ENCODE measurements at places on chromosomes 6 and 20.

- no peak for DNase-seq
These were observed 67.9 kb downstream of the ZHX3 start for GRCh38 chr20:41249411-41250281.

DNA sequence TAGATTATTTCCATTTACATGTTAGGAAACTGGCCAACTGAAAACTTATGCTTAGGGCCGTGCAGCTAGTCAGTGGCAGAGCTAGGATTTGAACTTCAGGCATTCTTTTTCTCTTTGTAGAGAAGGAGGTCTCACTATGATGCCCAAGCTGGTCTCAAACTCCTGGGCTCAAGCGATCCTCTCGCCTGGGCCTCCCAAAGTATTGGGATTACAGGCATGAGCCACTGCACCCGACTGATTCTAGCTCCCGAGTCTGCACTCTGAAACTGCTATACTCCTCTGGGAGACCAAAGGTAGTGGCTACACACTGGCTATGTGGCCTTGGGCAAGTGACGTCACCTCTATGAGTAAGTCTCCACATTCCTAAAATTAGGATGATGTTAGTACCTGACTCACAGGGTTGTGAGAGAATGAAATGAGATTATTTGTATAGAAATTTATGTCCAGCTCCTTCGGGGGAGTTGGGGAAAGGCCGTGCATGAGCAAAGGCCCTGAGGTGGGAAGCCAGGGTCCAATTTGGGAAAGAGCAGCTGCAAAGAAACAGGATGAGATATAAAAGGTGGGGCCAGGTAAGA lies 6.4 kb downstream of the PLTP start:
- no peak for DNase-seq

DNA sequence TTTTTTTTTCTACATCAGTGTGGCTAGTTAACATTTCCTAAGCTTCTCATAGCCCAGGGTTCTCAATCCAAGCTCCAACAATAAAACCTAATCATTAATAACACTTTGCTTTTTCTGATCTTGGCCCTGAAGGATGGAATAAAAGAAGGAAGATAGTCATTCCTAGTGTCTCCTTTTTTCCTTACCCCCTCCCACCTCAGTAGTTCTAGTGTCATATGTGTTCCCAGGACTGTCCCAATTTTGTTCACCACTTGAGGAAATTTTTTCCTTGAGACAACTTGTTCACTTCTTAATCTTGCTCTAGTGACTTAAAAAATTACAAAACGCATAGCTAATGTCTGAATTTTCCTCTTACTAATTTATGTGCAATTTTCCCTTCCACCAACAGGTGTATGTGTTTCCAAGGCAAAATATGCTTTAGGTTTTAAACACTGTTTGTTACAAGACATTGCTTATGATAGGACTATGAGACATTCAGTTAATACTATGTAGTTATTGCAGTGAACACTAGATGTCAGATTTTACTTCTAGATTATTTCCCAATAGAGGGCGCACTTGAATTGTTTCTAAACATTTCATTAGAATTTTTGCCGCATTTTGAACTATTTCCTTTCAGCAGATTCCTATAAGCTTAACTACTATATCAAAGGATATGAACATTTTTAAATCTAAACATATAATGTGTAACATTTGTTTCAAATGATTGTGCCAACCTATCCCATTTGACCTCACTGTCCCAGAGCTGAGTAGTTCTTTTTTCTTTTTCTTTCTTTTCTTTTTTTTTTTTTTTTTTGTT lies 18.5 kb upstream of the C6orf141 start:
- DNase-seq, result no peak

DNA sequence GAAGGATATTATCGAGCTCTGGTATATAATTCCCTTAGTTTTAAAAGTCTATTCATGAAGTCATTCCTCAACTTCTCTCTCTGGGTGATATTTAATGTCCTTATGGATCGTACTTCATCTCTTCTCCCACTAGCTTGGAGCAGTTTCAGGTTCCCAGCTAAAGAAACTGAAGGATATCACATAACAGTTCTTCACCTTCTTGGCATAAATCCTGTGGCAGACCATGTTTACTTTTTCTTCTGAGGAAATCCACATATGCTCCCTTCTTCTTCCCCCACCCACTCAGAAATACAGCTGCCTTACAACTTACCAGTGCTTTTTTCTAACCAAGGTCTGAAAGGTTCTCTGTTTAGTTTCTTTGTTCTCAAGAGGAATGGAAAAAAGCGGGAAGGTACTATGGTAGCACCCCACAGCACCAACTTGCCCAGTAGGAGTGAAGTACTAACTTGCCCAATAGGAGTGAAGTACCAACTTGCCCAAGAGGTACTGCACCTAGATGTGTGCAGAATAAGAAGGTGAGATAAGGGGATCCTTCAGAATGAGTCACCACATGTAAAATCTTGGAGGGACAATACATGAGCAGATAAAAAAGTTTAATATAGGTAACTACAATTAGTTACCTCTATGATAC lies 53.1 kb downstream of the TSPYL4 start:
- no peak for DNase-seq

- DNase-seq, result no peak
These were observed 13.3 kb upstream of the RHAG start for GRCh38 chr6:49649988-49650387.

DNA sequence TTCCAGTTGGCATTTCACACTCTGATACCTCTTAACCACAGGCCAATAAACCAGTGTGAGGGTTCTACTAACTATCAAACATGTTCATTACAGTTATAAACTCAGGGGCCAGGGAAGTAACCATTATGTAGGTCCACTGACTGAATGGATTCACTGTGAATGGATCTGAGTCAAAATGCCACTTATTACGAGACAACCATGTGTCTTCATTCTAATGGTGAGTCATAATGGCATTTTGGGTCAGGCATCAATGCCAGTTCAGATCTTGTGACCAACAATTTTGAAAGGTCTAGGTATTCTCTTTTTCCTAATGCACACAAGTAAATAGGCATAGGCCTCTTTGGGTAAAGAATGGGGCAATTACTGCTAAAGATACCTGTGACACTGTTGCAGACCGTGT lies 112.2 kb upstream of the HEY2 start:
- no peak for DNase-seq

GRCh38 chr6:14983599-14984518 lies 262.0 kb upstream of the JARID2 start:
- DNase-seq, result no peak

DNA sequence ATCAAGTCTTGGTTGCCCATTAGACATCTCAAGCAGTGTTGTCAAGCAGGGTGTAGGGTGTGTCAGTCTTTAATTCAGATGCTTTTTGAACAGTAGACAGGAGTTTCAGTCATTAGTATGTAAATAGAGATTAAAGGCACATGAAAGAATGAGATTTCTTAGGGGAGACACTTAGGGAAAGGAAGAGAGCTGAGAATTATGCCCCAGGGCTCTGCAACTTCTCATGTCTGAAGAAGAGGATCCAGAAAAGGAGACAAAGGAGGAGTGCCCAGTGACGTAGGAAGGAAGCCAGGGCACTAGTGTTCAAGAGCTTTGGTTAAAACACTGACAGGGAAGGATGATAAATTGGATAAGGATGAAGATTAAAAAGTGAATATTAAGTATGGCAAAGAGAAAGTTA lies 569.7 kb downstream of the NKAIN2 start:
- no peak for DNase-seq

DNA sequence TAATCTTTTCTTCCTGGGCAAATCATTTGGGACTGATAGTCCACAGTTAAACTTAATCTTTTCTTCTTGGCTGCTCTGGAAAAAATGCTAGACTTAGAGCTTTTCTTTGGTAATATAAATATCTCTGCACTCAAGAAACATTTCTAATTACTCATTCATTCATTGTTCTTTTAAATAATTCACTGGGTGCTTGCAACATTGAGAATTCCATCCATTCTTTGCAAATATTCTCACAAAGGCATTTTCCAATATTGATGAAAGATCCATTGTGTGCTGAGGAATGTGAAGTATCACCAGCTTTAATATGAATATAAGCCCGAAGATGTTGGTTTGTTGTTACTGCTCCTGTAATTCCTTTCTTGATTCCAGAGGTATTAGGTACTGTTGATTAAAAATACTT lies 38.4 kb downstream of the AKAP7 start:
- no peak for DNase-seq

- no peak for DNase-seq
These were observed 21.4 kb downstream of the SUN5 start for GRCh38 chr20:32982617-32983458.

- DNase-seq, result no peak
These were observed 162.2 kb downstream of the GJA1 start for GRCh38 chr6:121597654-121598053.

DNA sequence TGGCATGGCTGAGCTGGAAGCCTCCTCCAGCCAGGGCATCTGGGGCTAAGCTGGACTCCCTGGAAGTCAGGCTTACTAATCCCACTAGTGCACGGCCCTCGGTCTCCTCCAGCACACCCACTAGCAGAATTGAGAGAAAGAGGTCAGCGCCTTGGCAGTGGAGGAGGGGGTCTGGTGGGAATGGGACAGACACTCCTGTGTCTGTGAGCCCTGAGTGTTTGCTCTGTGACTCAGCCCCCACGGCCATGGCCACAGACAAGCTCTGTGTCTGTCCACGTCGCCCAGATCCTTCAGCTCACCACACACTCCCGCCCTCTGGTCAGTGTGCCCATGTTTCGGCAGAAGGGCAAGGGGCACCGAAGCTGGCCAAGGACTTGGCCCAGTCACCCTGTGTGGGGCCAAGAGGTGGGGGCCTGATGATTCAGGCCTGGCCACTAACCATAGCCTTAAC lies 8.8 kb downstream of the MDFI start:
- no peak for DNase-seq

GRCh38 chr20:44731657-44732056 lies 14.0 kb upstream of the KCNK15 start:
- no peak for DNase-seq

DNA sequence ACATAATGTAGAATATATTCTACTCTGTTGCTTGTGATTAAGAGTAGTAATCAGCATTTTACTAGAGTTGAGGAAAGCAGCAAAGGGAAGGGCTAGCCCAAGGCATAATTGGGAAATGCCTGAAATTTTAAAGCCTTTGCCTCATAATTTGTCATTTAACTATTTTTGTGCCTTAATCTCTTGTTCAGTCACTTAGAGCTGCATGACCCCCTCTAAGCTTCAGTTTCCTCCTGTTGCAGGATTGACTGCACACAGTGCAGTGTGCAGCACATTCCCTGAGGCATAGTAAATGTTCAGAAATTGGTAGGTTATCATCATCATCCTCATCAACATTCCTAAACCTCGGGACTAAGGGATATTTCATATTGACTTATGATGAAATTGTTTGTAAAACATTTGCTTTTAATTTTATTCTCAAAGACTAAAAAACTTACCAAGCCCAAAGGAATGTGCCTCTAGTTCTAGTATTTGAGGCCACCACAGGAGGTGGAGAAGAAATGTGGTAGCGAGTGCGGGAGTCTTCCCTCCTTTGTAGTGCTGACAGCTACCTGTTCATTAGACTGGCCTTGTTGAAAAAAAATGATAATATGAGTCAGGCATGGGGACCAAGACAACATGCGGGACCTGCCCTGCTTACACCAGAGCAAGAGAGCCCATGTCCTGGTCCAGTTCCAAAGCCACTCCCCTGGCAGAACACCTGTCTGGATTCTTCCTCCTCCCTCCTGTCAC lies 14.8 kb upstream of the TENT5A start:
- no peak for DNase-seq

GRCh38 chr20:62739581-62740285 lies 31.1 kb downstream of the NTSR1 start:
- peak; percentile 48 for DNase-seq

GRCh38 chr20:18267815-18268214 lies 20.5 kb upstream of the ZNF133 start:
- DNase-seq, result no peak

- no peak for DNase-seq
These were observed 3.1 kb upstream of the INSM1 start for GRCh38 chr20:20364593-20365479.

DNA sequence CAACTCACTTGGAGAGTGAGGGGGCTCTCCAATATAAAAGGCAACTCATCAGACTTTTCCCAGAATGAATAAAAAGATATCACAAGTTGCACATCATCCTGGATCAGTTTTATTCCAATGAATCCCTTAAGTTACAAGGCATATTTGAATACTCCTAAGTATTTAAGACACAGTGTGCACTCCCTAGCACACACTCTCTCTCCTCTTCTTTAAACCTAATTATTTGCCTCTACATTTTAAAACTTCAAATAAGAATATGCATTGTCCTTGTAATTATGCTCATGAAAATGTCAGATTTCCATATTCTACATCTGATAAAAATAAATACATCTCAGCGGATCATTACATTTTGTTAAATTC lies 273.6 kb downstream of the ADGB start:
- DNase-seq, result no peak

DNA sequence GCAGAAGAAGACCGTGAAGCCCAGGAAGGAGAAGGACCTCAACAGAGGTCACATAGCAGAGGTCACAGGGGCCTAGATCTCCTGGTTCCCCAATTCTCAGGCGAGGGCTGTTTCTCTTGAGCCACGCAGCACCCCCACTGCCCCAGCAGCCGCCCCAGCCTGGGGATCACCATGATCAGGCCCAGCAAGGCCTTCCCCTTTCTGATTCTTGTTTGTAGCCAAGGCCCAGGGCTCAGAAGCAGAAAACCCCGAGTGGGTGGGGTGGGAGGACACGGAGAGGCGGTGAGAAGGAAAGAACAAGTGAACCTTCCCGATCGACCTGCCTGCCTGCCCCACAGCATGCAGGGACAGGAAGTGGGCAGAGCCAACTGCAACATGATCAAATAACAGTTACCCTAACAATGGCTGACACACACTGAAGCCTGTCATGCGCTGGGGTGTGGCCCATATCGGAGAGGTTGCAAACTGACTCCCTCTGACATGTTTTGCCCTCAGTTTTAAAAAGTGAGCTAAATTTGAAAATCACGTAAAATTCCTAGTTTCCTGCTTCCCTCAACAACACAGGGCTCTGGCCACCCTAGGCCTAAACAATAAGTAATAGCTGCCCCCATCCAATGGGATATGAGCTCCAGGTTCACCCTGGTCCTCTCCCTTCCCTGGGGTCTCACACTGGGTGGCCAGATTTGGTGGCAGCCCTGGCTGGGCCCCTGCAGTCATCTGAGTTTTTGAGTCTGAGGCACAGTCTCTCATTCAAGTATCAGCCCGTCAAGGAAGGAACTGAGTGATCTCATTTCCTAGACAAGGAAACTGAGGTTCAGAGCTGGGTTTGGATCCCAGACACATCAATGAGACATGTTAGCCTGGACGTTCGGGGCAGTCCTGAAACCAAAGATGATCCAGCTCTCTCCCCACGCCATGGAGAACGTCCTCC lies 6.5 kb downstream of the PEDS1 start:
- DNase-seq, result peak; percentile 81

Measured in activated naive CD4-positive, alpha-beta T cell treated with Interleukin-2 at 50 U/mL for 16 hours (primary cell).